ENCODE measurements at places on chromosomes 4 and X.

DNA sequence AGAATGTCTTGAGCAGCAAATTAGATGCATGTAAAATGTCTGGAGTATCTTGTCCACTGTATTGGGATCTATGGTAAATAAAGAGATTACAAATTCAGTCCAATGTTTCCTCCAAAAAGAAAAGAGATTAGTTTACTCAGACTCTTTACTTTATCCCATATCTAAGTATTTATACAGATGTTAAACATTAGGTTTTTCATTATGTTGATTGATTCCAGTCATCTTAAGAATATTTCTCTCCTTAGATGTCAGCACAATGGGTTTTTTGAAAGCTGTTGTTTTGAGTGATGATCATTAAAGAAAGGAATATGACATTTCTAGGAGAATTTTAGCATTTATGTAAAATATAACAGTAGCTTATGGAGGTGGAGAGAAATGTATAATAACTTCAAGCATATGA is 938.9 kb downstream of the C4orf33 start:
- no peak for DNase-seq

- DNase-seq: no peak
Measured at GRCh38 chr4:28009541-28009940, 1148.9 kb downstream of the STIM2 start.

DNA sequence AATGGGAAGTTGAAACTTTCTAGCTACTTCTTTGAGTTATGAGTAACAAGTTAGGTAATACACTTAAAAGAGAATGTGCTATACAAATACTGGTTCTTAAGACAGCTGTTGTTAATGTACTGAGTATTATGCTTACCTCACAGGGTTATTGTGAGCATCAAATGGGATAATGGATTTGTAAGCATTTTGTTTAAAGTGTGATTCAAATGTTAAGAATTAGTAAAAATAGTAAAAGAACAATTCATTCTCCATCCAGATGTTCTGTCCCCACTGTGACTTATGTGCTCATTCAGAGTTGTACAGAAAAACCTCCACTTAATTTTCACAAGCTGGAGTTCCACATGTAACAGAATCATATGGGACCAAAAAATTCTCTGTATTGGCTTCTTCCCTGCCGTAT is 63.6 kb downstream of the AR start:
- no peak for DNase-seq

DNA sequence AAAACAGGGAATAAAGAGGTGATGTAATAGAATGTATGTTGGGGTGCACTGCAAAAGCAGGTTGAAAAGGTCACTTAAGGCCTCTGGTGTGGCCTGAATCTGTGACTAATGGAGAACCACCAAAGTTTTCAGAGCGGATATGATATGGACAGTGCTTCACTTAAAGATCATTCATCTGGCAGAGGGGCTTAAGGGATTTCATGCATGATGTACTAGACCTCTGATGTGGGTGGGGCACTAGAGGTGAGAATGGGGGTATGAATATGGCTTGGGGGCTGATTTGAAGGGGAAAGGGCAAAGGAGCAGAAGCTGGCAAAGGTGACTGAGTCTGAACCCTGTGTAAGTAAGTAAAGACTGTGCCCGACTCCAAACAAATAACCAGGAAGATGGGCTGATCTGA is 62.4 kb upstream of the MCF2 start:
- no peak for DNase-seq

DNA sequence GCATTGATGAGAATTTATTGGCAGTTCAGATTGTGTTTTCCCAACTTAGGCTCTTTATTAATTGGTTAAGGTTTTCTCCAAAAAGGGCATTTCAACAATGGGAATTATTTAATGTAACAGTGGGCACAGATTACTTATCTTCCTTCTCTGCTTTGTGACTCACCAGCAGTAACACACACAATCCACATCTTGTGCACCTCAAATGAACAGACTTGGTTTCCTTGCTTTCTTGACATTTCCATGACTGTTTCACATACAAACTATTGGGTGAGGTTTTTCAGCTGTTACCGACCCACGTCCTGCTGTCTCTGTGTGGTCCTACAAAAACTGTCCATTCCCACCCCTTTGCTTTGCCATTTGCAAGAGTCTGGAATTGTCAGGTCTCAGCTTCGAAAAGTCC is 38.1 kb downstream of the CCNI start:
- no peak for DNase-seq

Measured in mammary epithelial cell (primary cell).